ENCODE measurements at places on chromosomes 7 and 10. TPM values are rescaled to one million over a fixed set of nuclear protein-coding genes. Genes with fewer than 3 reads are reported as not detected.

Gene FLNC
- 13.0 TPM for polyA plus RNA-seq

Gene SRI
- polyA plus RNA-seq = 569 TPM

Gene PGAM2
- 2.0 TPM for polyA plus RNA-seq

Gene STEAP1
- 14.6 TPM for polyA plus RNA-seq

Gene FGFBP3
- 1.6 TPM for polyA plus RNA-seq

Gene MARVELD1
- 1.6 TPM for polyA plus RNA-seq

Gene GBX1
- not detected for polyA plus RNA-seq

Gene MYH16
- 0.01 TPM for polyA plus RNA-seq

Gene TMEM229A
- 2.2 TPM for polyA plus RNA-seq

Gene MSMB
- polyA plus RNA-seq = 1.4 TPM

Gene SIRT1
- polyA plus RNA-seq = 9.5 TPM

Gene SLC16A9
- 0.22 TPM for polyA plus RNA-seq

Gene PRTFDC1
- polyA plus RNA-seq = 9.7 TPM

Gene EVX1
- not detected for polyA plus RNA-seq

Gene RET
- polyA plus RNA-seq = not detected

Gene AKR1C4
- polyA plus RNA-seq = 2.2 TPM

Gene SSC4D
- 0.58 TPM for polyA plus RNA-seq

Gene PIP
- polyA plus RNA-seq = not detected

Gene TFR2
- 1.3 TPM for polyA plus RNA-seq

Gene GRID1
- 0.40 TPM for polyA plus RNA-seq

Gene ZC3HAV1
- 10.2 TPM for polyA plus RNA-seq

Gene CYP2C19
- 34.2 TPM for polyA plus RNA-seq
